ENCODE measurements at places on chromosomes 1 and 21.

- DNase-seq = no peak
Measured at GRCh38 chr1:173954179-173954578, 37.1 kb upstream of the SERPINC1 start.

- no peak for DNase-seq
Measured at GRCh38 chr1:25064465-25065240, 134.6 kb upstream of the RUNX3 start.

GRCh38 chr1:56194701-56195300 is 384.6 kb downstream of the PLPP3 start:
- DNase-seq = no peak

GRCh38 chr1:1917995-1918900 is 831 bp downstream of the TMEM52 start:
- DNase-seq = no peak

- DNase-seq = peak; percentile 20
Measured at GRCh38 chr21:26169611-26170470, 729 bp downstream of the APP start.

- no peak for DNase-seq
Measured at GRCh38 chr1:45563843-45564242, 13.2 kb downstream of the AKR1A1 start.

- DNase-seq = no peak
Measured at GRCh38 chr1:161907265-161907664, 116.4 kb downstream of the OLFML2B start.

GRCh38 chr1:186541003-186541402 is 80.1 kb upstream of the PDC start:
- no peak for DNase-seq
